ENCODE measurements at places on chromosomes 2 and 18.

DNA sequence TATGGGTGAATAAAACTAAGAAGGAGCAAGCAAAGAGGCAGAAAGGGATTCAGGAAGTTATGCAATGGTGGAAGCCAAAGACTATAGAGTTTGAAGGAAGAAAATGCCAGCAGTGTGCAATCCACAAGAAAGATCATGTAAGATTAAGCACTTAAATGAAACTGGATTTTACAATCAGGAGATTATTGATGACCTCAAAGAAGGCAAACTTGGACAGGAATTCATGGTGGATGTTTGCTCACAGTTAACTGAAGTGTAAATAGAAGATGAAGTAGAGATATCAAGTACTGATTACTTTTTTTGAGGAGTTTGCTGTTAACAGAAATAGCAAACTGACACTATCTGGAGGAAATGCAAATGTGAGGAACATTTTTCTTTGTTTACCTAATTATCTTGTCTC lies 308.9 kb downstream of the RND3 start:
- DNase-seq = no peak

DNA sequence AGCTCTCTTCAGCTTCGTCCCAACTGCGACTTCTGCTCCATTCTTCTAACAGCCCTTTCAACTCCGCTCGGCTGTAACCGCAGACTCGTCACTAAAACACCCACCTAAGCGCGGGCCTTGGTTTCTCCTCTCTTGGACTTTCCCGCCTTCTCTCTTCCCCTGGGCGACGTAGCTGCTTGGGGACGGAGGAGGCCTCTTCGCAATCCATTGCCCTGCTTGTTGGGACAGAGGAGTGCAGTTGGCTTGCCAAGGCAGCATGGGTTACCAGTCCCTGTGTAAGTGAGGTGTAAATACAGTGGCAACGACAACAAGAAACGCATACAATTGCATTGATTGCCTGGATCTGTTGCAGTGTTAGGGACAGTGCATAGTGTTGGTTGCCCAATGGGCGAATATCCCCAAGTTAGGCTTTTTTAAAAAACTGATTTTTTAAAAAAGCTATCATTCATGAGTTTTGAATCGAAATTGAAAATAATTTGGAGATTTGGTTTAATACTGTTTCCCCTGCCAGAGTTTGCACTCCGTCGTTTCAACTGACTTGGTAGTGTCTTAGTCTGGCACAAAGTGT lies 484 bp upstream of the DARS1 start:
- peak; percentile 46 for DNase-seq

- DNase-seq = no peak
Observed at GRCh38 chr2:208101716-208102631, 22.4 kb downstream of the CRYGD start.

DNA sequence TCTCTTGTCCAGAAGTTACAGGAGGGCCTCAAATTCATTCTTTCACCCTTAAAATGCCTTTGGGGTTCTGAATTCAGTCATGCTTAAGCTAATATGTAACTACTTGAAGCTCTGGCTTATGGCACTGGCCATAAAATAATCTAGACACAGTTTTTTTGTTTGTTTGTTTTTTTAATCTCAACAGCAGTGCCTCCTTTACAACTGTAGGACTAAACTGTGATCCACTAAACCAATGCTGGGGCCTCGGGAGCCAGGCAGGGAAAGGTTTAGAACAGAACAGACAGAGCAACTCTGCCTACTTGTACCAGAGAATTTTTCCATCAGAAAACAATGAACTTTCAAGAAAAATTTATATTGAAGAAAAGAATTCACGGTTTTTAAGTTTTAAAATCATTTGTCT lies 1.7 kb downstream of the STAM2 start:
- no peak for DNase-seq

GRCh38 chr2:126874961-126875360 lies 23.7 kb upstream of the TEX51 start:
- DNase-seq = no peak

GRCh38 chr2:78701546-78701945 lies 324.0 kb upstream of the REG3G start:
- DNase-seq = no peak

DNA sequence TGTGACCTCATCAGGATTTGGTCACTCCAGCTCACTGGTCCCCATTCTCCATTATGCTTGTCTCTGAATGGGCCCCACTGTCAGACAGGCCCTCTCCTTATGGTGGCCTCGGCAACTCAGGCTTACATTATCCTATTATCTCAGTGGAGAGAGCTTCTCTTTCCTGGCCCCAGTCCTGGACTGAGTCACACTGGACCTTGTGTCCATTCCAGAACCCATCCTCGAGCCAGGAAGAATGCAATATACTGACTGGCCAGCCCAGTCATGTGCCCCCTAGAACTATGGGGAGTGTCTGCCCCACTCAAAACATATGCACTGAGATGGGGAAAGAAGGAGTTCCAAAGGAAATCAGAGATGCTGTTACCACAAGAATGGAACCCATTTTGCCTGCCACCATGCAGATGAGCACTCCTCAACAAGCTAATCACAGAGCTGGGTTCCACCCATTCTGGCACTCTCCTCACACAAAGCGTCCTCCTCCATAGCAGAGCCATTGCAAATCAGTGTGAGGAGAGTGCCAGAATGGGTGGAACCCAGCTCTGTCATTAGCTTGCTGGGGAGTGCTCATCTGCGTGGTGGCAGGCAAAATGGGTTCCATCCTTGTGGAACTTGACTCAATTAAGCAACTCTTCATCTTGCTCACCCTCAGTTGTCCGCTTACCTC lies 71.9 kb downstream of the CHRNA1 start:
- DNase-seq = no peak

GRCh38 chr2:36184848-36185247 lies 170.7 kb upstream of the CRIM1 start:
- no peak for DNase-seq

- DNase-seq = no peak
Observed at GRCh38 chr18:50061876-50062517, 132.9 kb downstream of the MYO5B start.

DNA sequence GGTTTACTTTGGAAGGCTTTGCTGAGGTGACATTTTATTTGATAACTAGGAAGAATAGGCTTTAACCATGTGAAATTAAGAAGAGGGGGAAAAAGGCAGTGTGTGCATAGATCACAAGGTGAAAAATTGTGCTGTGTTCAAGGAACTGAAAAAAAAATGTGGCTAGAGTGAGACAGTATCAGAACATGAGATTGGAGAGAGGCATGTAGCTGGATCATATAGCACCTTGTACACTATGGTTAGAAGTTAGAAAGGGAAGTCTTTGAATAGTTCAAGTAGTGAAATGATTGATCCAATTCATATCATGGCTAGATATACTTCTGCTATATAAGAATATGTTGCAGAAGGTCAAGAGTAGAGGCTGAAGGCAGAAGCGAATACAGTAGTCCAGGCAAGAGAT lies 12.3 kb upstream of the TNFRSF11A start:
- DNase-seq = no peak

GRCh38 chr2:64831134-64831976 lies 157.8 kb upstream of the SLC1A4 start:
- peak; percentile 63 for DNase-seq

DNA sequence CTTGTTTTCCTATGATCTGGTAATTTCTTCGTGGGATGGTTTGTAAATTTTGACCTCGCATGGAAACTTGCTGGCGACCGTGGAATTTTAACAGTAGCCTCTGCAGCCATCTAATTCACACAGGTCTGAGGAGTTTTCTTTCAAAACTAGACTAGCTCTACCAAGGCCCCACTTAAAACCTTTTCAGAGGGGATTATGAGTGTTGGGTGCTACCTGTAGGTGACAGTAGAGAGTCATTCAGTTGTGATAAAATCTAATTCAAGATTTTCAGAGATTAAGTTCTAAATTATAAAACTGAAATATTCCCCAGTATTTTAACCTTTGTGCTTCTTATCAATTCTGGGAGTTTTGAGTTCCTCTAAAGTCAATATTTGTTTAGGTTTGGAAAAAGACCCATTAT lies 31.0 kb downstream of the THSD7B start:
- DNase-seq = no peak

GRCh38 chr2:241064008-241064801 lies 37.9 kb downstream of the MTERF4 start:
- peak; percentile 14 for DNase-seq

GRCh38 chr2:177753682-177754491 lies 318.7 kb downstream of the PDE11A start:
- DNase-seq = no peak

GRCh38 chr18:33372442-33372841 lies 68.1 kb downstream of the CCDC178 start:
- DNase-seq = no peak

DNA sequence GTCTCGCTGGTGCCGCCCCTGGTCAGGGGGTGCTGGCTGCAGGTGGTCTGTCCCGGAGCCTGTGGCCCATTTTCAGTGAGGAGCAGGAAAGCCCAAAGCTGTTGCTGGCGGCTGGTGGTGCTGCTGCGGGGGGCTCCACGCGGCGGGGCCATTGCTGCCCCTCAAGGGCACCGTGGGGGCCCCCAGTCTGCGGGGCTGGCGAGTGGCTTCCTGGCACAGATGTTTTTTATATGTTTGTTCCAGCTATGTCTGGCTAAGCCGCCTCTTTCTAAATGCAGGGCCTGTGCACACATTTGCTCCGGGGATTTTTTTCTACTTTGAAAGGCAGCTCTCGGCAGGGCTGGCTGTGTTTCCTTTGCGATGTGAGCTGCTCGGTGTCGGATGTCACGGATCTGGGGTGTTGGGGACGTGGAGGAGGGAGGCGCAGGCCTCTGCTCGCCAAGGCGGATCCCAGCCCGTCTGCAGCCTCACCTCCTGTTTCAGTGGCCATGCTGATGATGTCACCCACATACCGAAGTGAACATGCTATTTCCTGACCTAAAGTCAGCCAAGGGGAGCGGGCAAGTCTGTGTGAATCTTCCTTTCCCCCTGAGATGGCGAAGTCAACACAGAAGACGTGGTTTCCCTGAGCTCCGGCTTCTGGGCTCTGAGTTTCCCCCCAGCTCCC lies 112.0 kb upstream of the CTDP1 start:
- DNase-seq = no peak

DNA sequence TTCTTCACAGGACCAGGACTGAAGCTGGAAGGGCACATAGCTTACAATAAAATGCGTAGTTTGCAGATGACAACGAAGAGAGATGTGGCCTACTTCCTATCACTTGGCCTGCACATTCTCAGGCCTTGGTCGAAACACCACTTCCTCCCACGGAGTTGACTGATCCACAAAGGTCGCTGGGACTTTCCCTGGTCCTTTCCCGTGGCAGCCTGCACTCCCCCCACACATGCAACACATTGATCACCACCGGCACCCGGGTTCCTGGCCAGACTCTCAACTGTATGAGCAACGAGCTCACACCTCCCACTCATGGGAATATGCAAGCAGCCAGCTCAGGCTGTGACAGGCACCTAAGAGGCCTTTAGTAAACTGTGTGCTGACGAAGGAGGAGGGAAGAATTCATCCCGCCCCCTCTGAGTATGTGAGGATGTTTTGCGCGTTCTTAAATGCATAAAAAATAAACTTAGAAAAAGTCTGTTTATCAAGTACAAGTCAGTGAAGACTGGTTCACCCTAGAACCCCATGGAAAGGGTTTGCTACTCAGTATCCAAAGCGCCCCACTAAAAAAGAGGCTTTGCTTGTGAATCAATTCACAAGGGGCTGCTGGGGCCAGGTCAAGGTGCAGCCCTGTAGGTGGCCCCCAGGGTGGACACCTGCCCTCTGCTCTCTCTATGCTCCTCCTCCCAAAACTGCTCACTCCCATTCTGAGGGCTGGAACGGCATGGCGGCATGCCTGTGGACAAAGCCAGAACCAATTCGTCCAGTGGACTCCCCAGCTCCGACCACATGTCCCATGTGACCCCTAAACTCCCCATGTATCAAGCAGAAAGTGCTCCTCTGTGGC lies 154.3 kb downstream of the EIPR1 start:
- peak; percentile 21 for DNase-seq

DNA sequence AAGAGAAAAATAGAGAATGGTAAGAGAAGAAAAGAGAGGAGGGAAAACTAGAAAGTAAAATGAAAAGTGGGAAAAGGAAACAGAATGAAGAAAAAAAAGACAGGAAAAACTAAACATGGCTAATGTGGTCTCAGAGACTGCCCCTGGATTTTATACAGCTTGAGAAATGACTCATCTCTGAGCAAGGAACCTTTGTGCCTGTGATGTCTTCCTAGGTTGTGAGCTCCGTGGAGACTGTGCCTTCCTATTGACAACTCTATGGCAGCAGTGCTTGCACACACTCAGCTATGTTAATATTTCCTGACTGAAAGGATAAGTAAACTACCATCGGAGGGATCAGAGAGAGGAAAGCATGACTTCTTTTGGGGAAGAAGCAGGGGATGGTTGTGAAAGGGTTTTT lies 203.8 kb downstream of the RDH14 start:
- DNase-seq = no peak

DNA sequence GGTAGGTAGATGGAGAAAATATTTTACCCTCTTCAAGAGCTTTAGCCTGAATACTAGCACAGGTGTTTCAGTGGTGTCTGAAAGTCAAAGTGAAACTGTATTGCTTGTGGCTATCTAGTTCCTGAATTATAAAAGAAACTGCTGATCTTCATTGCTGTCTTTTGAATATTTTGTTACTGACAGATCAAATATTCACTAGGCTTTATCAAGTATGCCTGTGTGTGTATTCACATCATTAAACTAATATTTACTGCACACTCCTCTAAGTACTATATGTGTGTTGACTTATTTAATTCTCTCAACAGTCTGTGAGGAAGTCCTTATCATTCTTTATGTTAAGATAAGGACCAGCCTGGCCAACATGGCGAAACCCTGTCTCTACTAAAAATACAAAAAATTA lies 139.6 kb downstream of the SOCS6 start:
- DNase-seq = no peak

DNA sequence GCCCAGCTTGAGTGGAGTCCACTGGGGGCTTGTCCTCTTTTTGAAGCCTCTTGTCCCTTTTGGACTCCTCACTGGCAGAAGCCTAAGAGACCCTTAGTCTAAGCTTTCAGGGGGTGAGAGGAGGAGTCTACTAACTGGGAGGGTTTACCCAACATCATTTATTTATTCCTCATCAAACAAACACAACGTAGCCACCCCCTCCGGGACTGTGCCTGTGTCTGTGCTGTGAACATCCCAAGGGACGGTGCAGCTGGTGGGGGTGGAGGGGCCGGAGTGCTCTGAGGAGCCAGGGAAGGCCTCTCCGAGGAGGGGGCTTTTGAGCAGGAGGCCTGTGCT lies 42.7 kb upstream of the TAF1B start:
- DNase-seq = no peak

DNA sequence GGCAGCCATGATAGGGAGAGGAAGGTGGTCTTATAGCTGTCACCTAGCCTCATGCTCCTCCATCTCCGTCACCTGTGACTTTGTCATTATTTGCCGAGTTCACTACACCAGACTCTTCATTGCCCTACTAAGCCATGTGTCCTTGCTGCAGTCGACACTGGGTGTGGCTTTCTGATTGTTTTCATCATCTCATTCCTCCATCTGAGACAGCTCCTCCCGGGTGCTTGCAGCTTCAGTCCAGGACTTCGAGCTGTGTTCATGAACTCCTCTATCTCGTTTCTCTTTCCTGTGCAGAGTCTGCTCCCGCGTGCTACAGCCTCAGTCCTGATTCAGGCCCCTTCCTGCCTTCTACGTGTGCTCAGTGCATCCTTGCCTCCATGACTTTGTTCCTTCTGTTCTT lies 295.1 kb upstream of the TNP1 start:
- DNase-seq = no peak

GRCh38 chr2:163970058-163970813 lies 234.4 kb upstream of the FIGN start:
- no peak for DNase-seq

GRCh38 chr2:180412219-180412618 lies 405.1 kb upstream of the CWC22 start:
- no peak for DNase-seq

Measured in activated CD8-positive, alpha-beta memory T cell treated with anti-CD3 and anti-CD28 coated beads for 1 hour (primary cell).